Stimulated activated CD8-positive, alpha-beta memory T cell treated with anti-CD3 and anti-CD28 coated beads, Interleukin-4, amount 100 ng/mL, for 1 hour (primary cell): ENCODE measurements at places on chromosomes 3 and 15.

DNA sequence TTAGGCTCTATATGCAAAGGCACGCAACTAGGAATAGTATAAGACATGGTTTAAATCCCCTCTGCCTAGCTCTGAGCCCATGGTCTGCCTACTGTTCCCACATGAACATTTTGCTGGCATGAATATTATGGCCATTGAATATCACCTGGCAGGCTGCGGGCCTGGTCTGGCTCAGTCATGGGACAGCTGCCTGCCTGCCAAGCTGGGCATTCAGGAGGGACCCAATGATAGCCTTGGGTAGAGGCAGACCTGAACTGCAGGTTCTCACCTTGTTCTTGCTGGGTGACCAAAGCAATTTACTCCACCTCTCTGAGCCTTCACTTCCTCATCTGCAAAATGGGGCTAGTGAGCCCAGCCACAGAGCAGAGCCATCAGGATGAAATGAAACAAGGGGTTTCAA, 11.3 kb downstream of the RBP1 start:
- DNase-seq = no peak

DNA sequence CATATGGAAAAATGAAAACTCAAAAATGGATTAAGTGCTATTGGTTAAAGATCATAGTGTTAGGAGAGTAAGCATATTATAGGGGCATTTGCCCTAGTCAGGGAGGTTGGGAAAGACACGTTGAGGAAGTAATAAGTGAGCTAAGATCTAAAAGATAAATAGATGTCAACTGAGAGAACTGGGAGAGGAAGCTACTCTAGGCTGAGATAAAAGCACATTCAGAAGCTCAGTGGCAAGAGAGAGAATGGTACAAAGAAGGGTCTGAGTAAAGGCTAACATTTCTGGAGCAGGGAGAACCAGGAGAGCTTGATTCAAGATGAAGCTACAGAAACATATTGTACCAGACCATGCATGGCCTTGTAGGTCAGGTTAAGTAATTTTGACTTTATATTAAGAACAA, 63.9 kb downstream of the TRPC1 start:
- no peak for DNase-seq

- no peak for DNase-seq
Measured at GRCh38 chr3:24834442-24834841, 339.8 kb upstream of the THRB start.

DNA sequence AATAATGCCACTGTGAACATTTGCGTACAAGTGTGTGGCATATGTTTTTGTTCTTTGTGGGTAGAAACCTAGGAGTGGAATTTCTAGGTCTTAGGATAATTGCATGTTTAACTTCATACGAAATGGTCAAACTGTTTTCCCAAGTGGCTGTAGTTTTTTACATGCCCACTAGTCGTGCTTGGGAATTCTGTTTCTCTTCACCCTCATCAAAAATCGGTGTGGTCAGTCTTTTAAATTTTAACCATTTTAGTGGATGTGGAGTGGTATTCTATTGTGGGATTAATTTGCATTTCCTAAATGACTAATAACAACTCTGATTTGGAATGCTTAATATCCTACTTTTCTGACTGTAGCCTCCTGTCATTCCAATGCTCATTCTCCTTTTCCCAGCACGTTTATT, 27.6 kb downstream of the ZFAND6 start:
- no peak for DNase-seq

- peak; percentile 44 for DNase-seq
Measured at GRCh38 chr15:31325595-31326155, 960 bp upstream of the KLF13 start.

GRCh38 chr3:153928851-153929250, 192.3 kb upstream of the ARHGEF26 start:
- no peak for DNase-seq

DNA sequence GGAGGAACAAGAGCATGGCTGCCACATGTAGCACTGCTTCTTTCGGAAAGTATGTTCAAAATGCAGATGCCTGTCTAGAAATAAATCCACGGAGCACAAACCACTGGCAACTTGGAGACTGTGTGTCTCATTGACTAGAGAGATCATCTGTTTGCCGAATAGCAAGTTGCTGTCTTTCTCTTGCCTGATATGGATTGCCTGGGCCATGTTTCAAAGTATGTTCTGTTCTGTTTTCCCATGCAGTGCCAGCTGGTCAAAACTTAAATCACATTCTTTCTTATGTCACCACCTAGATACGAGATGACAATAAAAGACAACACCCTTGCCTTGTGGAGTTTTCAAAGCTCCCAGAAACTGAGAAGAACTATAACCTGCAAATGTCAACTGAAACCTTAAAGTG, 318.9 kb downstream of the RYR3 start:
- DNase-seq = no peak

GRCh38 chr3:52848617-52849016, 13.8 kb upstream of the MUSTN1 start:
- DNase-seq = no peak

- DNase-seq = no peak
Measured at GRCh38 chr3:165983284-165983683, 146.1 kb upstream of the BCHE start.

DNA sequence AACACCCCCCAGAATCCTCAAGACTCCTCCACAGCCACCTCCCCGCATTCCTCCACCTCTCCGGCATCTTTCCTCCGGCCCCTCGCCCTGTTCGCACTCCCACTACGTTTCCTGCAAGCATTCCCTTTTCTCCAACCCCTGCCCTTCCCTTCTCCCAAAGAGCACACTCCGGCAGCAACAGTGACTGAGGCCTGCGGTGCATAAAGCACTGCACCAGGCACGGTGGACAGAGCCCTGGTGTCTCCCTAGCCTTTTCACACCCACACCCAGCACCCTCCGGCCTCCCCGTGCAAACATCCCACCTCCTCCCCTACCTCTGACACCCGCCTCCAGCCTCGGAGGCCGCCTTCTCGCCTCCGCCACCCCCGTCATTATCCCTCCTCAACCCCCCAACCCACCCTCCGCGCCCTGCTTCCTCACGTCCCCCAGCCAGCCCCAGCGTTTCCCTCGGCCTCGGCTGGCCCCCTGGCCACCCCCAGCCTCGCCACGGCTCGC, 577 bp downstream of the ZNF148 start:
- DNase-seq = peak; percentile 13

DNA sequence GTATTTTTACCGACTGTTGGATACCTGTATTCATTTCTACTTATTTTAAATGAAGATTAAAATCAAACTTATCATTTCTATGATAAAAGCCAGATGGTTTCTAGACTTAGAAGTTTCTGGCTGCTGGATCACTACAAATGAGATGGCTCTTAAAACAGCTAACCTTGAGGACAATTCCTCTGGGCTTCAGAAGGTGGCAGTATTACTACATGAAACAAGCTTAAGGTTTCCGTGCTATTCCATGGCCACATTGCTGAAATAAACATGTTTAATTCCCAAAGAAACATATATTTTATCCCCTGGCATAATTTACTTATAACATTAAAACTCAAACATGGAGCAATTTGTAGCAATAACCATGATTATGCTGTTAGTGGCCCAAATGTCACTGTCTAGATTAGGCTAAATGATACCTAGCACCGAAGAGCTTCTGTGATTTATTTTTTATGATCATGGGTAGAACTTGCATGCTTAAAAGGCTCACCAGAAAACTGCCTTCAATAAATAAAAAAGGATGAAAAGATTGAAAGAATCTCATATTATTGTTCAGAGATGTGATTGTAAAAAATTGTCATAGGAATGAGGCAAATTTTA, 204.0 kb upstream of the NANOGP8 start:
- DNase-seq = no peak

- no peak for DNase-seq
Measured at GRCh38 chr3:162978136-162978535, 1481.5 kb downstream of the OTOL1 start.

DNA sequence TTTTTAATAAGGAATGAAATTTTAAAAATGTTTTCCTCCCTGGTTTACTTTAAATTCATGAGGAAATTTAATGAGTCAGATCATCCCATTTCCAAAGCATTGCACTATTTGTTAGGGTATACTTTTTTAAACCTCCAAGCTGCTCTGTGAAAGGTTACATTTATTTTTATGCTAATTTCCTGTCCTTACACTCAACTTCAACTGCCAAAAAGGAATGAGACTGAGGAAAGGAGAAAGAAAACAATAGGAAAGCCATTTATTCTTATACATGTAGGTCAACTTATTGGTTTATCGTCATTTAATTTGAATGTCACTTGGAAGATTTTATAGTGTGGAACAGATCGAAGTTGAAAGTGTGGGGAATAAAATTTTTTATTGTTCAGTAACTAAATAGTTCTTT, 104.1 kb downstream of the ALCAM start:
- no peak for DNase-seq

- DNase-seq = no peak
Measured at GRCh38 chr3:146117406-146118285, 43.3 kb downstream of the PLOD2 start.

DNA sequence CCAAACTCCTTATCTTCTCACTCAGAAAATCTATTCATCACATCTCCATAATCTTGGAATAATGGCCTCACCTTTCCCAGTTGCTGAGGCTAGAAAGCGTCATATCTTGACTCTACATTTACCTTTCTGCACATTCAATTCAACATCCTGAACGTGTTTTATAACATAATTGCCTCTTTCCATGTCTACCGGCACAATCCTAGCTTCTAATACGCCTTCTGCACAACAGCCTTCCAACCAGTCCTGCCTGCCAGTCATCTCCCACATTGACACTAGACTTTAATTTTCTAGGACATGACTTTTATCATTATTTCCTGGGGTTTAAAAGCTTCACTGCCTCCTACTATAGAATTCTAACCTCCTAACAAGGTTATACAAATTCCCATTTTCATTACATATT, 906.6 kb downstream of the ROBO1 start:
- DNase-seq = no peak

GRCh38 chr15:66017792-66018487, 148.6 kb downstream of the RAB11A start:
- DNase-seq = no peak

DNA sequence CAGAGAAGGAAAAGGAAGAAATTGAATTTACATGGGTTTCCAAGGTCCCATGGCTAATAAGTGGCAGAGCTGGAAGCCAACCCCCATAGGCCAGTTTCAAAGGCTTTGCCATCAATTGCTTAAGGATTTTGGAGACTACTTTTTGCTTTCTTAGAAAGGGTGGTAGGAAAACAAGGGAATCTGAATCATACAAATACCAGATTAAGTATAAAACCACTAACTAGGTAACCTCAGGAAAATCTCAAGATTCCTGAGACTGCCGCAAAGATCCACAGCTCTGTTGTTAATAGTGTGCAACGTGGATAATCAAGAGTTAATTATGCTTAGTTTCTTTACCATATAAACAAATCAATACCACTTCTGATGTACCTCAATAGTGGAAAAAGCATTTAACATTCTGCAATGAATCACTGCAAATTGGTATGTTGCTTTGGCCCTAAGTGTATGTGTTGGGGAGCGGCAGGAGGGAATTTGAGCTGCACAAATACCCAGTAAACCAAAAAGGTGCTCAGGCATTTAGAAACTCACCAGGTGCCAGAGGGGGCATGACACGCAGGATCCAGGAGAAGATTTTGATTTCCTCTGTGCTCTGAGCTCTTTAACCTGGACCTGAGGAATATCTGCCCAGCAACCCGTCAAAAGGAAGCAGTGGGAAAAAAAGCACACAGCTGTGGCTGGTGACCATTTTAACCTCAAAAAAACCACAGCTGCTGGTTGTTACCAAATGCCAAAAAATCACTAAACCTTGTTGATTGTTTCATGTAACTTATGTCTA, 22.0 kb downstream of the AADAC start:
- no peak for DNase-seq

DNA sequence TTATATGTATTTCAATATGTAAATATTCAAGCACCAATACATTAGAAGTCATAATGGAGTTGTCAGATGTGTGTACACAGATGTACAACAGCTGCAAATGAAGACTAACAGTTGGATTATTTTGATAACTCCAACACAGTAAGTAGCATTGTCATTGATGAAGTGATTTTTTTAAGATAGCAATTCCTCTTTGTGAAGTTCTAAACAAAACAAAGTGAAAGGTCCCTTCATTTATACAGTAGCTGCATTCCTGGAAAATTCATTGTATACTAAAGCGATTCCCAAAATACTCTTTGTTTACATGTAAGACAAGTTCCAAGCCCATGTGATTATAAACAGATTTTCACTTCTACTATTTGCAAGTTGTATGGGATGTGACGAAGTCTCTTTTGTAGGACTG, 114.7 kb downstream of the B3GALNT1 start:
- no peak for DNase-seq

- DNase-seq = no peak
Measured at GRCh38 chr3:148106062-148106461, 591.6 kb upstream of the AGTR1 start.

GRCh38 chr3:13540297-13540995, 8.5 kb upstream of the FBLN2 start:
- DNase-seq = no peak

DNA sequence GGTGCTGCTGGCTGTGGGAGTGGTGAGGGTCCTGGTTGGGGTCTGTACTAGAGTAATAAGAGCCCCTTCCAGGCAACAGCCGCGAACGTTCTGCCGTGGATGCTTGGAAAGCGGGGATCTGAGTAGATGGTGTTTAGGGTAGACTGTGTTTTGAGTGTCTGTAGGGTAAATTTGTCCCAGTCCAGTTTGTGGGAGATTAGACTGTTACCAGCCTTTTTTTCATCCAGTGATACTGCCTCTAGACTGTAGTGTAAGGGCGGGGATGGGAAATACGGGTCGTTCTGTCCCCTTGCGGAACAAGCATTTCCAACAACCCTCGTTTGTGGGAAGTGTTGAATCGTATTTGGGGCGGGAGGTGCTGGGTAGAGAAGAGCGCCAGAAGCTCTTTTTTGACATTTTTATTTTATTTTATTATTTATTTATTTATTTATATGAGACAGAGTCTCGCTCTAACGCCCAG, 424 bp downstream of the HAUS2 start:
- no peak for DNase-seq

- no peak for DNase-seq
Measured at GRCh38 chr3:127263586-127264231, 24.1 kb downstream of the PRR20G start.

GRCh38 chr3:168615493-168616020, 519.8 kb upstream of the GOLIM4 start:
- DNase-seq = no peak

GRCh38 chr15:40928821-40929659, at the start of gene DLL4:
Gene DLL4 (plus strand): TSS chr15:40929340. CDS start chr15:40929669, 329 bp downstream.
- no peak for DNase-seq

DNA sequence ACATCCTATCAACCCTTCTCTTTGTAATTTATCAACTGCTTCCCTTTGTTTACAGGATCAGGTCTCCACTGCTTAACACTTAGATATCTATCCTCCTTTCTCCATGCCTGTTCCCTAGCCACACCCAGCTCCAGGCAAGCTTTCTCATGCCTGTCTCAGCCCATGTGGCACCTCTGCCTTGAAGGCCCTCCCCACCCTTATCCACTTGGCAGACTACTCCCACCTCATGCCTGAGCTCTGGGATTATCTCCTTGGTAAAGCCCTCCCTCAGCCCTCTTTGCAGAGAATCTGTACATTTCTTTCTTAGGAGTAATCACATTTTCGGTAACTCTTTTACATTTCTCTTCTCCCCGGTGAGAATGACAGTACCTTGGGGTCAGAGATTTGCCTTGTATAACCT, 96.0 kb downstream of the ATP1B3 start:
- DNase-seq = no peak
